ENCODE measurements at places on chromosomes 6 and 20.

DNA sequence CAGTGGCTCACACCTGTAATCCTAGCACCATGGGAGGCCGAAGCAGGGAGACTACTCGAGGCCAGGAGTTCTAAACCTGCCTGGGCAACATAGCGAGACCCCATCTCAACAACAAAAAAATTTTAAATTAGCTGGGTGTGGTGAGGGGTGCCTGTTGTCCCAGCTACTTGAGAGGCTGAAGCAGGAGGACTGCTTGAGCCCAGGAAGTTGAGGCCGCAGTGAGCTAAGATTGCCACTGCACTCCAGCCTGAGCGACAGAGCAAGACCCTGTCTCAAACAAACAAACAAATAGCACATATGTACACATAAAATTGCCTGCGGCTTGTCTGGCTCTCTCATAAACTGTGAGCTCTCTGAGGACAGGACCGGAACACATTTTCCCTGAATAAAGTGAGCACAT lies 106.3 kb downstream of the BANF2 start:
- DNase-seq, result no peak

- no peak for DNase-seq
These were observed 26.8 kb downstream of the HS3ST5 start for GRCh38 chr6:114315831-114316595.

DNA sequence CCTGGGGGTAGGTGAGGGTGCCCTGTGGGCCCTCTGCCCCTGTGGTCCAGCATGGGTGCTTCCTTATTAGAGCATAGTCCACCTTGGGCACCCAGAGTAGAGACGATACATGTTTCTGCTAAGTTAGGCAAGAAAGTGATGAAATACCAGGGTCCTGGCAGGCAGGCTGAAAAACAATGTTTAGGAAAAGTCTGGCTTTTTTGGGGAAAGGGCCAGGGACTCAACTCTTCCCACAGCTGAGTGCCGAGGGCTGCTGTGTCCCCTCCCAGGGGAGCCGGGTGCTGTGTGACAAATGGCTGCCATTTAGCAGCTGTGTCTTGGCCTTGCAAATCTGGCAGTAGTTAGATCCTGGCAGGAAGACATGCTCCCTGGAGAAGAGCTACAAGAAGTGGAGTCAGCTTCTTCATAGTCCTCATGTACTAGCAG lies 61.5 kb downstream of the RREB1 start:
- DNase-seq, result no peak

GRCh38 chr6:73964241-73964854 lies 268.3 kb downstream of the CD109 start:
- DNase-seq, result no peak

- DNase-seq, result no peak
These were observed 230.6 kb upstream of the PMEPA1 start for GRCh38 chr20:57940376-57940775.

DNA sequence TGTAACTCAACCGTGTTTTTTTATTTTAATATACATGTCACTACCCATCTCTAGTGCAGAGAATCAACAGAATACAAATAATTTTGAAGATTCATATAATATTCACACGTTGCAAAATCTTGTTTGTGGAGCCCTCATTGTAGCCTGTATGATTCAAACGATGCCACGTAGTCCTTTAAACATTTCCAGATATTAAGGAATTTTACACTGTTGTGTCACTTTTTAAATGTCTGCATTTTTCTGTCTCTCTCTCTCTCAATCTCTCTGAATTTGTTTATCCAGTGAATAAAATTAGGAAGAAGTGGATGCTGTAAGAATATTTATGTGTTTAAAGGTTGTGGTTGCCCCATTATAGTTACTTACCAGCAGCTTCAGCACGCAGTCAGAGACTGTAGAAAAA lies 262.0 kb downstream of the PAX1 start:
- DNase-seq, result no peak

GRCh38 chr6:64411226-64411625 lies 775.6 kb downstream of the PHF3 start:
- DNase-seq, result no peak

DNA sequence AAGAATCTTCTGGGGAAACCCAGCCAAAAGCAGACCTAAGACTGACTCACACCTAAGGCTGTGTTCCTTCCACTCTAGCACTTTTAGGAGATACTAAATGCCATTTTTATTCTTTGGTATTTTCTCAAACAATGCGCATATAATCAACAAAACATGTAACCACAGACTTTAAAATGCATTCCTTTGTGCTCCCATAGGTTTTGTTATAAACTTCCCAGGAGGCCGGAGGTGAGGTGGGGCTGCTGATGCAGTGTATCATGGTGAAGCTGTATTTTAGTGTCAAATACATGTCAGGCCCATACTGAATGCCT lies 155.2 kb downstream of the BTBD3 start:
- DNase-seq, result no peak

DNA sequence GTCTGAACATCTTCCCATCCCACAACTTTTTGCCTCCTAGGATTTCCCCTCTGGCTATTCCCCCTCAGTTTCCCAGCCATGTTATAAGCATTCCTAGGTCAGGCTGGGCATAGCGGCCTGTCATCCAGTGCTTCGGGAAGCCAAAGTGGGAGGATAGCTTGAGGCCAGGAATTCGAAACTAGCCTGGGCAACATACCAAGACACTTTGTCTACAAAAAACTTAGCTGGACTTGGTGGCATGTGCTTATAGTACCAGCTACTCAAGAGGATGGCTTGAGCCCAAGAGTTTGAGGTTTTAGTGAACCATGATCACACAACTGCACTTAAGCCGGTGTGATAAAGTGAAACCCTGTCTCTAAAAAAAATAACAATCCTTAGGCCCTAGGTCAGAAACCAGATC lies 447.4 kb downstream of the KIF16B start:
- DNase-seq, result no peak

GRCh38 chr6:43798688-43799444 lies 28.9 kb downstream of the VEGFA start:
- DNase-seq, result peak; percentile 74

GRCh38 chr20:18739751-18740166 lies 73.8 kb upstream of the SCP2D1 start:
- peak; percentile 8 for DNase-seq

DNA sequence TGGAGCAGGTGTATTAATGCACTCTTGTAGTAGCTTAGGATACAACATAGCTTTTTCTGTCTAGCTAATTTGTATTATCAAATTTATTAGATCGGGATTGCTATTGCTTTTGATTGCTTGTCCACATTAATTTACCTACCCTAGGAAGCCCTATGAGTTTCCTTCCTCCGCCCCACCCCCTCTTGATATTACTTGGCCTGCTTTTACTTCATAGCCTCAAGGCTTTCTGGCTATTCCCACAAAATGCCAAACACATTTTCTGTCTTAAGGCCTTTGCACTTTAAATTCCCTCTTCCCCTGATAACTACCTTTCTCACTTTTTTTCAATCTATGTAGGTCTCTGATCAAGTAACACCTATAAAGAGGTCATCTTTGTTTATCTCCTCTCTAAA lies 99.1 kb upstream of the PRSS16 start:
- DNase-seq, result no peak

DNA sequence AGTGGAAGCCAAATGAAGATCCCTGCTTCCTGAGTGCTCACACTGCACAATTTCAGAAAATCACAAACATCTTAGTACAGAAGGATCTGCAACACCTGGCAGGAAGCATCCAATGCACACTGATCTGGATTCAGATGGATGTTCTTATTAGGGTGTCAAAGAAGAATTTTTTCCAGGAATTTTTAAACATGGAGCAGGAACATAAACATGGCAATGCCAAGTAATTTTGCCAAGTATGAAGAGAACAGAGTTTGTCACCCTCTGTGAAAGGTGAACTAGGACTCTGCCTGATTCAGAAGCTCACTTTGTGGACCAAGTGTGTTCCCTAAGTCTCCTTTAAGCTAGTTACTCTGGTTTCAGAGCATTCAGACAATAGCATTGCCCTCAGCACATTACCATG lies 208.5 kb downstream of the EPHA7 start:
- DNase-seq, result no peak

DNA sequence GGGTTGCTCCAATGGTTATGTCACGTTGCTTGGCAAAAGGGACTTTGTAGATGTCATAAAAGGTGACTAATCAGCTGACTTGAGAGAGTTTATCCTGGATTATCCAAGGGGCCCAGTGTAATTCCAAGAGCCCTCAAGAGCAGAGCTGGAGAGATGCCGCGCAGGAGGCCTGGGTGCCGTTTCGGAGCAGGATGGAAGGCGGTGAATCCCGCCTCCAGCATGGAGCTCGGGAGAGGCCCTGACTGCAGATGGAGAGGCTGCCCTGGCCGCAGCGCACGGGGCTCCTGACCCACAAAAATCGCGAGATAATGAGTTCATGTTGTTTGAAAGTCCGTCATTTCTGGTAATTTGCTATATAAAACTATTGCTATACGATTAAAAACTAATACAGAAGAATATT lies 219.8 kb downstream of the ZDHHC14 start:
- DNase-seq, result no peak

DNA sequence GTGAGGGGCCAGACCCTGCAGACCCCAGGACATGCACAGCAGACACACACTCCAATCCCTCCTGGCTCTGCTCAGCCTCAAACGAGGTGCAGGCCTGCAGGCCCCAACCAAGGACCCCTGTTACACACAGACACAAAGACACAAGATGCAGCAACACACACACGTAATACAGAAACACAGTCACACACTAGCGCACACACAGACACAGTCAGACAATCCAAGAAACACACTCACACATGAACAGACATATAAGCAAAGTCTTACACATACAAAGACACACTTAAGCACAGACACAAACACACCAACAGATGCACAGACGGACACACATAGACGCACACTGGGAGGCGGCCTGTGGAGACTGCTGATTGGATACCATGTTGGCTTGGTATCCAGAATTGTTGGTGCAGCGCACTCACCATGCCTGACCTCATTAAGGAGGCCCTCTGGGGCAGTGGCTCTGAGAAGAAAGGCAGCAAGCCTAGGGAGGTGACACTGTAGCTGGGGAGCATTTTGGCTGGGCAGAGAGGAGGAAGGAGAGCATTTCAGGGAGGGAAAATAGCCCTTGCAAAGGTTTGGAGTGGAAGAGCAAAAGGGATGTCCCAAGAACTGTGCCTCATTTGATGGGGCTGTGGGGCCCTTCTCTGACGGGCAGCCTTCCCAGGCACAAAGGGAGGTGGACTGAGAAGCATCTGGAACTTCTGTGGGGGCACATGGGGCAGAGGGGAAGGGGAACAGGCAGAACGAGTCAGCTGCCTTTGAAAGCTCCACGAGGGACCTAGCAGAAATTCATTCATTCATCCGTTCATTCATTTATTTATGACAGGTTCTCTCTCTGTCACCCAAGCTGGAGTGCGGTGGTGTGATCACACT lies 1.4 kb upstream of the HSPA12B start:
- DNase-seq, result no peak

GRCh38 chr20:31596831-31597480 lies 8.1 kb upstream of the ID1 start:
- DNase-seq, result no peak

GRCh38 chr20:40333591-40333990 lies 355.4 kb downstream of the MAFB start:
- no peak for DNase-seq

DNA sequence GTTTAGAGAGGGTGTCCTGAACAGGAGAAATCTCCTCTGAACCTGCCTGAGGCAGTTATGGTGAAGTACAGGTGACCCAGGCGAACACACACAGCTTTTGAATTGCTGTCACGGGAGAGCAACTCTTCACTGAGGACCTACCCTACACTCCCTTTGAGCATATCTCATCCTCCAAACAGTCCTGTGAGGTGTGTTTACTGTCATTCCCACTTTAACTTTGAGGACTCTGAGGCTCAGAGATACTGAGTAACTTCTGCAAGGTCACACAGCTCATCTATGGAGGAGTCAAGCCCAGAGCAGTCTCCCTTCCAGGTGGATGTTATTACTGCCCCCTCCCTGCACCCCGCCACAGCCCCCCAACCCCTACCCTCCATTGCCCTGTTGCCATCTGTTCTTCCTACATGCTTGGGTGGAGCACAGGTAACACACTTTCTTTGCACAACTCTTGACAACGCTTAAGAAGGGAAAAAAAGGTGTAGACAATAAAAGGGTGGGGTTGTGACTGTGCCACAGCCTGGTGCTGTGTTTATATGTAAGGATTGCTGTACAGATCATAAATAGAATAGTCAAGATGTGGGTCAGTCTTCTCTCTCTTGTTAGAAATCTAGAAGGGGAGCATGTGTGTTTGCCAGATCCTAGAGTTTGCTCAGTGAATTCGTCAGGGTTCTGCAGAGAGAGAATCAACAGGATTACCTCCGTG lies 4.3 kb upstream of the TRAF3IP2 start:
- DNase-seq, result no peak

GRCh38 chr20:18748987-18749386 lies 64.6 kb upstream of the SCP2D1 start:
- no peak for DNase-seq

DNA sequence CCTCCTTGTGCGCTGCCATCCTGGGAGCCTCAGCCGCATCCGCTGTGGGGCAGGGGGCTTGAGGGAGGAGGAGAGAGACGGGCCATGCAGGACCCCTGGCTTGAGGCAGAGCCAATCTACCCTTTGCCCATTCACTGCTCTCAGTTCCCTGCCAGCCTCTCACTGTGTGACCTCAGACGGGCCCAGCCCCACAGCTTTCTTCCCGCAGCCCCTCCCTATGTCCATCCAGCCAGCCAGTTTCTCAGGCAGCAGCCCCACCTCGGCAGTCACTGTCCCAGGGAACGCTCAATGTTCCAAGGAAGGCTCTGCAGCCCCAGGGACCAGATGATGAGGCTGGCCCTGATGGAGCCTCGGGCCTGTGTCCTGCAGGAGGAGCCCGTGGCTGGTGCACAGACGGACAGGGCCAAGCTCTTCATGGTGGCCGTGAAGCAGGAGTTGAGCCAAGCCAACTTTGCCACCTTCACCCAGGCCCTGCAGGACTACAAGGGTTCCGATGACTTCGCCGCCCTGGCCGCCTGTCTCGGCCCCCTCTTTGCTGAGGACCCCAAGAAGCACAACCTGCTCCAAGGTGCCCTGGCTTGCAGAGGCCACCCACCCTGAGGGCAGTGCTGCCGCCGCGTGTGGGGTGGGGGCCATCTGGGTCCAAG lies 3.9 kb upstream of the TNFRSF6B start:
- DNase-seq, result peak; percentile 53

DNA sequence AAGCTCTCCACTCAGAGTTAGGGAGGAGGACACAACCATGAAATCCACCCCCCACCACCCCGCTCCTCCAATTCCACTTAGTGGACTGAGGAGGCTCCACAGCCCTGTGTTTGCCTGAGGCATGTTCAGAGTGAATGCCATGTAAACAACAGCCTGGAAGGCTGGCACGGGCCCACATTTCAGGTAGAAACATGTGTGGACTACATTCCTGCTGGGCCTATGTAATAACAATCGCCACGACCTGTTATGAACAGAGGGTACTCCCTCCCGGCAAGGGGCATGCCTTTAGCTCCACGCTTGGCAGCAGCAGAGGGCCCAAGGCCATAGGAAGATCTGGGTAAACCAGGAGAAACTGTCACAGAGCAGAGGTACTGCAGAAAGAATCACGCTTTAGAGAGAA lies 65.5 kb downstream of the ISM1 start:
- no peak for DNase-seq

DNA sequence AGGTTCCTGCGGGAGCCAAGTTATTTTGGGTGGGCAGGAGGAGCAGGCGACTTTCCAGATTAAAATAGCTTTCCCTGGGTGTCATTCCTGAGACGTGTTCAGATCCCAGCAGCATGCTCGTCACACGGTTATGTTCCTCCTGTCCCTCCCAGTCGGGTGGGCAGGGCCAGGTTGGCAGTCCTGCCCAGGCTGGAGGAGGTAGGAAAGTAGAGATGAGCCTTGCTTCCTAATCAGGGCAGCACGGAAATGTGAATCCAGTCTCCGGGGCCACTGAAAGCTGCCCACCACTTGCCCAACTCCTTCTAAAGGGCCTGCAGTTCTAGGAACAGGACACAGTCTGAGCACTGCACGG lies 137.0 kb downstream of the MRPL14 start:
- DNase-seq, result peak; percentile 64

- no peak for DNase-seq
These were observed 14.5 kb upstream of the WFDC12 start for GRCh38 chr20:45138561-45139300.

Data from hepatic stellate cell (primary cell).